ENCODE measurements at places on chromosomes 3 and 15. TPM values are rescaled to one million over a fixed set of nuclear protein-coding genes. Genes with fewer than 3 reads are reported as not detected.

MAGEL2 gene
- total RNA-seq: not detected

GOLGA6B gene
- total RNA-seq: 0.09 TPM

SAXO2 gene
- 2.4 TPM for total RNA-seq

SLC6A6 gene
- total RNA-seq: 108 TPM

SLC12A1 gene
- not detected for total RNA-seq

CFAP20DC gene
- 1.7 TPM for total RNA-seq

DNAJC19 gene
- total RNA-seq: 25.1 TPM

USP19 gene
- 24.9 TPM for total RNA-seq

SYNPR gene
- not detected for total RNA-seq

SLC9C1 gene
- not detected for total RNA-seq

Data from A549 treated with DMSO at 1 μM for 4 hours (cell line).